NCI-H187 (cell line): ENCODE measurements at places on chromosomes 2 and 18.
A peak's percentile ranks its signal among the peaks of the same experiment; 100 is the strongest.

GRCh38 chr2:232541961-232542714 is 2.6 kb downstream of the CHRNG start:
- no peak for DNase-seq

GRCh38 chr2:220849433-220849832 is 722.7 kb downstream of the EPHA4 start:
- no peak for DNase-seq

DNA sequence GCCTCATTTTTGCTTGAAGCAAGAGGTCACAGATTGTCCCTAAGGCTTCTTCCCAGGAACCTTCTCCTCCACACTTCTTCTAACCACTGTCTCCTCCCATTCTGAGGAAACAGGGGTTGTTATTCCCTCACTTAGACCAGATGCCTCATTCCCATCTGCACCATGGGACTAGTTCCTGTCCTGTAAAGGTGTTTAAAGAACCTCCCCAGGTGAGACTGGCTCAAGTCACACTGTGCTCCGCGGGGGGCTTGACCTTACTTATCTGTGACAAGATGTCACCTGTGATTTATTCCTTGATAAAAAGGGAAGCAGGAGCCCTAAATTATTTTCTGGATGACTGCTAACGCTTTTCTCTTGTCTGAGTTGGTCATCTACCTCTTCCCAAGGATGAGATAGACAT is 8.2 kb upstream of the CDH2 start:
- no peak for DNase-seq

GRCh38 chr2:24822049-24822706 is 29.0 kb downstream of the CENPO start:
- DNase-seq = no peak

DNA sequence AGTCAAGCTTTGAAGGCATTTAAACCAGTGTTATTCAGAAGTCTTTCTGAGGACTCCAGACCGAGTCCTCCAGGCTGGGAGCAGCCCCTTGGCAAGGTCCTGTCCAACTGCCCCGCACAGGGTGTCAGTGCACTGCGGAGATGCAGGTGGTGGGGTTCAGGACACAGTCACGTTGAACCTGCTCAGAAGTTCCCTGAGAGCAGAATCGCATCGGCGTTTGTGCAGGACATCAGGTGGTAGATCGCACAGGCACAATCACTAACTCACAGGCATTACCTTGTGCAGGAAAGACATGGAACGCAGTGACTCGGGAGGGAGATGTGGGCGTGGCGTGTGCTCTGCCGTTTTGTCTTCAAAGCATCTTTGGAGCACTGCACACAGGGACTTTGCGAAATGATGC is 10.4 kb downstream of the COPS9 start:
- DNase-seq = no peak

GRCh38 chr18:54043484-54044251 is 180.8 kb downstream of the MBD2 start:
- DNase-seq = no peak

GRCh38 chr2:189751080-189751658 is 11.4 kb downstream of the OSGEPL1 start:
- no peak for DNase-seq

DNA sequence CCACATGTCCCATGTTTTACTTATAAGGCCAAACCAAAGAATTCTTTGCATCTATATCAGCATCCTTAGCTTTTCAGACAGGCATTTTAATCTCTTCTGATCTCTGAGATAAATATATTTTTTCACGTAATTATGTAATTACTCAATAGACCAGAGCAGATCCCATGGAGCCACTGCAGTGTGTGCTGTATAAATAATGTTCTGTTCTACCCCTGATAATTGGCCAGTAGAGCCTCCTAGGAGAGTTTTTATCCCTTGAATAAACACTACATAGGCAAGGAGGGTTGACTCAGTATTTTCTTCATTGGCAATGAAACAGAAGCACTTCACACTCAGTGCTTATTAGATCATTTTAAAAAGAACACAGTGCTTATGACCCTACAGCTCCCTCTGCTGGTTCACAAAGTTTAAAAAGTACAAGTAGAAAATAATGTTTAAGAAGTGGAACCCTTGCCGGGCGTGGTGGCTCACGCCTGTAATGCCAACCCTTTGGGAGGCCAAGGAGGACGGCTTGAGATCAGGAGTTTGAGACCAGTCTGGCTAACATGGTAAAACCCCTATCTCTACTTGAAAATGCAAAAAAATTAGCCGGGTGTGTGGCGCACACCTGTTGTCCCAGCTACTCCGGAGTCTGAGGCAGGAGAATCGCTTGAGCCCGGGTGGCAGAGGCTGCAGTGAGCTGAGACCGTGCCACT is 91.9 kb downstream of the PPP1R1C start:
- DNase-seq = peak; percentile 1

- no peak for DNase-seq
Observed at GRCh38 chr2:129765326-129765677, 214.2 kb upstream of the RAB6C start.

GRCh38 chr2:41204315-41204714 is 752.4 kb upstream of the SLC8A1 start:
- DNase-seq = no peak

- DNase-seq = no peak
Observed at GRCh38 chr2:67566958-67567635, 170.0 kb downstream of the ETAA1 start.

DNA sequence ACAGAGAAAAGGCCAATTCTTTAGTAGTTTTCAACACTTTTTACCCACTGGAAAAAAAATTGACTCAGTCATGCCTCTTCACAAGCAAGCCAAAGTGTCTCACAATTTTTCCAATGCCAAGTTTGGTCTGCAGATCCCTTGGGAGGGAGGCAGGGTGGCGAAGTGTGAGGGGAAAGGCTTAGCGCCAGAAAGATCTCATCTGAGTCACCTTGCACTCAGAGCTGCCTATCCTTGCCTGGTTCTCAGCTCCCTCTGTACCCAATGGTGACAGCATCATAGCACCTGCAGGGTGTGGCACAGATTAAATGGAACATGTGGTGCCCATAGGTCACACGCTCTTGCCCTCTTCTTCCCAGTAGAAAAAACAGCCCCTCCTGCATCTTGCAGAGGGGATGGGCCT is 55.2 kb upstream of the GYPC start:
- DNase-seq = no peak

GRCh38 chr2:131145040-131145439 is 39.9 kb downstream of the PLEKHB2 start:
- DNase-seq = no peak

- no peak for DNase-seq
Observed at GRCh38 chr2:2571301-2572150, 240.5 kb upstream of the MYT1L start.

DNA sequence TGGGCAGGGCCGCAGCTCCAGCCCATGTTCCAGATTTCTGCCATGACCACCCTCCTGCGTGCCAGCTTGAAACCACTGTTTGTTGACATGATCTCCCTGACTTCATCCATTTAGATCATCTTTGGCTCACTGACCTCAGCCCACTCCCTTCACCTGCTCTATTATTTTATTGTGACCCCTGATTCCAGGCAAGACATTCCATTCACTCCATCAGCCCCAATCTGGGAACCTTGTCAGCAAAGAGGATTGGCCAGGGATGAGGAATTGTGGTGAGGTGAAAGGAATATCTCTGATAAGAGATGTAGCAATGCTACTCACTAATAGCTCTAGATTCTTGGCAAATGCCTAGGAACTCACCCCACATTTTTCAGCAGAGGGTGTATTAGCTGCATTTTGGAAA is 174.2 kb downstream of the TMEM247 start:
- DNase-seq = no peak

GRCh38 chr18:72986103-72986502 is 118.3 kb upstream of the NETO1 start:
- no peak for DNase-seq

- no peak for DNase-seq
Observed at GRCh38 chr2:46326231-46326980, 29.2 kb downstream of the EPAS1 start.

DNA sequence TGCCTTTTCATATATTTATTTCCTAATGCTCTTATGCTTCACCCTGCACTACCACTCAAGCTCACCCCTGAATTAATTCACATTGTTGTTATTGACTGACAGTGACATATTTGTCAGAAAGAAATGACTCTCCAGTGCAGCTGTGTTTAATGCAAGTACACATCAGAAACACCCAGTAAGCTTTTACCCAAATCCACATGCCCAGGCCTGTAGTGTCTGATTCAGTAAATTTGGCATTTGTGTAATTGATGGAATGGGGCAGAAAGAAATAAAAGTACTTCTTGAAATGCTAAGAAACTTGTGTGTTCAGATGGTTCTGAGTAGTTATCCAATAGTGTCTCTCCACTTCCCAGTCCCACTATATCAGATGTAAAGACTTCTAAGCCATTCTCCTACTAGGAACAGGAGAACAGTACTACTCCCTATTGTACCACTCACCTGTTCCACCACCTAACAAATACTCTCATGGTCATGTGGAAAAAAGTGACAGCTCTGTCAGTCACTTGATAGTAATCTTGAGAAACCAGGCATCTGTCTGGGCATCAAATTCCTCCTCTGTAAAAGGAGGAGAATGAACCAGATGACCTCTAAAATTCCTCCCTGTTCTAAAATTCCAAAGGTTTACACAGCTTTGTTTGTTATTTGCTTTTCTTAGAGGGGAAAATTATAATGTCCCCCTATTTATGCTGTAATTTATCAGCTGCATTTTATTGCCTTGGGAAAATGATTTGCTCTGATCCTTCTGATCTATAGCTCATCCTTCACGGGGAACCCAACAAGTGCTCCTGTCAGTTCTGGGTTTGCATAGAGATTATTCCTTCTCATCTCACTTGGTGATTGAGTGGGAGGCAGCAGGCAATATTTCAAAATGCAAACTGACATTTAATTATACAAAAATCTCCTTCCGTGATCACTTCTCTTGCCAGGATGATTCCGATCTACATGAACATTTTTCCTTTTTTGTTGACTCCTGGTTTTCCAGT is 70.9 kb downstream of the ZNF385B start:
- no peak for DNase-seq

DNA sequence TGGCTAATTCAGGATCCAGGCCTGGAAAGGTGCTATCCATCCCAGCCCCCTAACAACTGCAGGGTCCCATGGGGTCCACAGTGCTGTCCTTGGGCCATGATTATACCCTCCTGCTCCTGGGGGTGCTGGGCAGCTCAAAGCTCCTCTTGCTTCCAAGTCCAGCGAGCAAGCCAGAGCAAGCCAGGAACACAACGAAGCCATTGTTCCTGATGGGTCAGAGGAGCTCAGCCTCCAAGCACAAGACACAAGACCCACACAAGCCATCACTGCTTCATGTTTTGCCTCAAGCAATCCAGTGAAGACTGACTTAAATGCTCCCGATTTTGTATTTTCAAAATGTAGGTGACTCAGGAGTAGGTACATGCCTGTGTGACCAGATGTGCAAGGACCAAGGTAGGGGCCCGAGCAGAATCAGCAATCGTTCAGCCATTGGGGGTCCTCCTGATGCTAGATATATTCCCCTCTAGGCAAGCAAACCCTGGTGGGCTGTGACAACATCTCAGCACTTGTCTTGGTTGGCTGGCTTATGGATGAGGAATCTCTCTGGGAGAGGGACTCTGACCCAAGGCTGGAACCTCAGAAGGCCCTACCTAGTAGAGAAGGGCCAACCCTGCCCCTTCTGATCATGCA is 90.8 kb downstream of the EPAS1 start:
- DNase-seq = no peak

GRCh38 chr18:75799449-75800330 is 372.2 kb upstream of the SMIM21 start:
- no peak for DNase-seq

DNA sequence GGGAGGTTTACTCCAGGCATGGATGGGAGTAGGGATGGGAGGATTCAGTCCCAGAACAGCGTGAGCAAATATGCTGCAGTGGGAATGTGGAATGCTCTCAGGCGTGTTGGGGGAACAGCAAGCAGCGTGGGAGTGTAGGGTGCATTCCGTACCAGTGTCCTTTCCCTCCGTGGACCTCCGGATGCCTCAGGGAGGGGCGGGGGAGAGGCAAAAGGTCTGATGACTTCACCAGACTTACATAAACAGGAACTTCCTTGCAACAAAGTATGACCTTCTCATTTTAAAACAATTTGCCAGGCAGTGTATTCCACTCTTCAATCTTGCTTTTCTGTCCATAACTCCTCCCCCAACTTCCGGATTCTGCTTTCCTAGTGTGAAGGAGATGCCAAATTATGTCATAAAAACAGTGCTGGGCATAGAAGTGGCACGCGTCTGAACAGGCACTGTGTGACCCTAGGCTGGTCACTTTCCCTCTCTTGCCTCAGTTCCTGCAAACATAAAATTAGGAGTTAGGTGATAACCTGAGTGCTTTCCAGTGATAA is 36.9 kb downstream of the RPL37A start:
- DNase-seq = no peak

DNA sequence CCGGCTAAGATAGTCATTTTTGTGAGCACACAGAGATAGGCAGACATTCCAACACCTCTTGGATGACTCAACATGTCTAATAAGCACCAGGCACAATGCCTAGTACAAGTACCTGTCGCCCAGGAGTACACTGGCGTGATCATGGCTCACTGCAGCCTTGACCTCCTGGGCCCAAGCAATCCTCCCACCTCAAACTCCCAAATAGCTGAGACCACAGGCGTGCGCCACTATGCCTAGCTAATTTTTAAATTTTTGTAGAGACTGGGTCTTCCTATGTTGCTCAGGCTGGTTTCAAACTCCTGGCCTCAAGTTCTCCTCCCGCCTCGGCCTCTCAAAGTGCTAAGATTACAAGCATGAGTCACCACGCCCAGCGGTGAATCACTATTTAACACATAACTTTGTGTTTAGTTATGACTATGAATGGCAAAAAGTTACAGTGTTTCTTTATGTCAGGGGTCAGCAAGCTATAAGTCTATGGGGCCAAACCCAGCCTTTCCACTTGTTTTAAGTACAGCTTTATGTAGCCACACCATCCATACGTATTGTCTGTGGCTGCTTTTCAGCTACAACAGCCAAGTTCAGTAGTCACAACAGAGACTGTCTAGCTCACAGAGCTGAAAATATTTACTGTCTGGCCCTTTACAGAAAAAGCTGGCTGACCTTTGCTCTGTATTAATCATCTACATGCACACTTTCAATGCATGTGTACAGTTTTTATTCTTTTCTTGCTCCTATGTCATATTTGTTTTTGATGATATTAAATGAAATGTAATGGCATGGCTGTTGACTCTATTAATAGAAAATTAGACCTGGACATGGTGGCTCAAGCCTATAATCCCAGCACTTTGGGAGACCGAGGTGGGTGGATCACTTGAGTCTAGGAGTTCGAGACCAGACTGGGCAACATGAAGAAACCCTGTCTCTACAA is 18.7 kb downstream of the ORC2 start:
- no peak for DNase-seq

- no peak for DNase-seq
Observed at GRCh38 chr2:170177950-170178781, at the start of gene MYO3B. Gene MYO3B, plus strand, starts transcription at chr2:170178147. Its CDS starts 141 bp downstream, at chr2:170178288.

- no peak for DNase-seq
Observed at GRCh38 chr2:40041422-40042382, 262.6 kb upstream of the THUMPD2 start.

DNA sequence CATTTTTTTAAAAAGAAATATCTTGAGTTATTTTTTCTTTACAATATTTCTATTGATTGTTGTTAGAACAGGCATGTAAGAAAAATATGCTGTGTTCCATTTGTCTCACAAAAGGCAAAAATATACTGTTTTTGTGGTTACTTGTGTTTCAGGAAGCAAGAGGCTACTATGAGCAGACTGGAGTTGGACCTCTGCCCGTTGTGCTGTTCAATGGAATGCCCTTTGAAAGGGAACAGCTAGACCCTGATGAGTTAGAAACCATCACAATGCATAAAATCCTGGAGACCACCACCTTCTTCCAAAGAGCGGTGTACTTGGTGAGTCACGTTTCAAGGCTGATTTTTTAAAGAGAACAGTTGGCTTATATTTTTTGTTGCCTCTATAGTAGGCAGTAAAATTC is 54.7 kb downstream of the UGGT1 start:
- DNase-seq = no peak
